ENCODE measurements at places on chromosomes 3 and 15.

- peak; percentile 67 for DNase-seq
Observed at GRCh38 chr15:77870195-77871065, 207.1 kb downstream of the TBC1D2B start.

- DNase-seq, result no peak
Observed at GRCh38 chr3:155064920-155065319, 15.2 kb upstream of the MME start.

DNA sequence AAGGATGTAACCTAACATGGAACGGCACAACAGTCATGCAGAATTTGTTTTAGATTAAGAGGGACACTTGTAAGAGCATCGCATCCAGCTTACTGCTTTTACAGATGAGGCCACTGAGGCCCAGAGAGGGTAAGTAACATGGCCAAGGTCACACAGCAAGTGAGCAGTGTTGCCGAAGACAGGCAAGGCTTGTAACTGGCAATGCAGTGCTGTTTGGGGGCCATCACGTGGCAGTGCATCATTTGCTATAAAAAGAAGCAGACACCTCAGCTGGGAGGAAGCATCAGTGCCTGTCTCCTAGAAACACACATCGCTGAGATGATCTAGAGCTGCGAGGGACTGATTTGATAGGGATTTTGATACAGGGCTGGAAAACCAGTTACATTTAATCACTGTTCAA lies 108.2 kb upstream of the PROK2 start:
- DNase-seq, result no peak

- DNase-seq, result peak; percentile 64
Observed at GRCh38 chr15:74776821-74777768, 4.8 kb upstream of the CSK start.

- DNase-seq, result no peak
Observed at GRCh38 chr15:96893159-96893906, 562.8 kb downstream of the NR2F2 start.
